CD4-positive, alpha-beta T cell (primary cell): ENCODE measurements at places on chromosomes 3 and 15.

GRCh38 chr3:184578822-184579221, 17.2 kb downstream of the EPHB3 start:
- no peak for DNase-seq

GRCh38 chr3:139848660-139849059, 86.3 kb upstream of the CLSTN2 start:
- no peak for DNase-seq

DNA sequence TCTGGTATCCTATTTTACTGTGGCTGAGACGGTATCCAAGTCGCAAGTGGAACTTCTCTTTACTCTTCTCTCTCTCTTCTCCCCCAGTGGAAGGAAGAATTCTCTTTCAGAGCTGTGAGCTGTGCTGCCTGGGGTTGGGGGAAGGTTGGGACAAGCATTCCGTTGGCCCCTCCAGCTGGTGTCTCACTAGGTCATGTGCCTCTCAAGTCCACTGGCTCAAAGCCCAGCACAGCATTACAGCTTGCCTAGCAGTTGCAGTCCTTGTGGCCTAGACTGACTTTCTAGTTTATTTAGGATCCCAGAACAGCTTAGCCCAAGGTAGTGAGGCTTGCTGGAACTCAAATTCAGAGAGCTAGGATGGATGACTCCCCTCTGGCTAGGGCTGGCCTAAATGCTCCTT, 76.1 kb upstream of the SPATA16 start:
- DNase-seq, result no peak

GRCh38 chr15:66388576-66388975, 1.9 kb downstream of the MAP2K1 start:
- no peak for DNase-seq

DNA sequence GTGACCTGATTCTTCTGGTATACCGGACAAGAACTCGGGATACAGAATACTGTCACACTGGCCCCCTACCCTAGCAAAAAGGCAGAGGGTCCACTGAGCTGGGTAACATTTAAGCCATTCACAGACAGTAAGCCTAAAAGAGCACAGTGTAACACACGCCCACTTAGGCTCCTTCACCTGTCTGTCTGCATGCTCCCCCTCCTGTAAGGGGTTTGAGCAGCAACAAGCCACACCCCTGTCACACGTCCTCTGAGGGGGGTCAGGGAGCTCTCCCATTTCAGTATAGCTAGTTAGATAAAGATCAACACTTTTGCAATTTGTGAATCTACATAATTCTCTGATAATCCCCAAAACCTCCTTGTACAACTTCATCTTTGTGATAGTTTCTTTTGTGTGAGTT, 586.3 kb upstream of the LMCD1 start:
- DNase-seq, result no peak

DNA sequence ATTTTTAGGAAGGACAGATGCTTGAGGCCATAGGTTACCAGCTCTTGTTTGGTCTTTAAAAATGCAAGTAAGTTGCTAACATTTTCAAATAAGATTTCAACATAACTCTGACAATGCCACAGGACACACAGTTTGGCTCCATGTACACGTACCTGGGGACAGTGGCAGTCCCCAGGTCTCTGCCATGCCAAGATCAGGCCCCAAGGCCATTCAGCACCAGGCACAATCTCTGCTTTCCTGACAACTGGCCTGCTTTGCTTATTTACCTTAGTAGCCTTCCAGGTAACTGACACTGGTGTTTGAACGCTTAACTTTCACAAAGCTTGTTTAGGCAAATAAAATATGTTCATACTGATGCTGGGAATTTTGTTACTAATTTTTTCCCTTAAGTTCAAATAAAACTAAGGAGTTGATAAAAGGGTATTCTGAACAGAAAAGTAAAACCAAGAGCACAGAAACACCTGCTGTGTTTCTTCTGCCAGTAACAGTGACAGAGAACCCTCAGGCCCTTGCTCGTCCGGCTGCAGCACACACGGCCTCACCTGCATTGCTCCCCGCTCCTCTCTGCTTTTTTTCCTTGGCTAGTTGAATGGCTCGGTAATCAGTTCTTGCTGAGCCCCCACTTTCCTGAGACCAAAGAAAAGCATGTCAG, 16.5 kb downstream of the ZXDC start:
- no peak for DNase-seq

GRCh38 chr15:56293495-56294292, 50.0 kb upstream of the RFX7 start:
- no peak for DNase-seq

- no peak for DNase-seq
These were observed 200.2 kb upstream of the LINGO1 start for GRCh38 chr15:77832874-77833273.

GRCh38 chr15:67090297-67091070, 25.1 kb downstream of the SMAD3 start:
- peak; percentile 1 for DNase-seq

- DNase-seq, result no peak
These were observed 353.0 kb downstream of the MAGI1 start for GRCh38 chr3:65685621-65686235.

- no peak for DNase-seq
These were observed 3.7 kb downstream of the MDFIC2 start for GRCh38 chr3:70308760-70309159.

DNA sequence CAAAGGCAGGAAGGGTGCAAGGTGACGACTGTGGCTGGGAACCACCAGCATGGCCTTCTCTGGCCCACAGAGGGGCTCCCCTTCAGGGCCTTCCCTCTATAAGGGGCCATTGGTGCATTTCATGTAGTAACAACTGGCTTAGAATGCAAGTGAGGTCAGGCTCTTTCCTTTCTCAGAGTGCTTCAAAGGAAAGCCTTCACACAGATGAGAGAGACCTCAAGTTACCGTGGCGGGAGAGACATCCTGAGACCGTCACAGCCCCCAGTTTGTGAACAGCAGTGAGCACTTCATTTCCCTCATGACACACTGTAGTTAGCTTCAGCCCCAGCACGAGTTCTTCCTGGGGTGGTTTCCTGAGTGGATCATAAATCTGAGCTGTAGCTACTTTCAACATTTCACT, 96.6 kb upstream of the LIMD1 start:
- DNase-seq, result peak; percentile 62

DNA sequence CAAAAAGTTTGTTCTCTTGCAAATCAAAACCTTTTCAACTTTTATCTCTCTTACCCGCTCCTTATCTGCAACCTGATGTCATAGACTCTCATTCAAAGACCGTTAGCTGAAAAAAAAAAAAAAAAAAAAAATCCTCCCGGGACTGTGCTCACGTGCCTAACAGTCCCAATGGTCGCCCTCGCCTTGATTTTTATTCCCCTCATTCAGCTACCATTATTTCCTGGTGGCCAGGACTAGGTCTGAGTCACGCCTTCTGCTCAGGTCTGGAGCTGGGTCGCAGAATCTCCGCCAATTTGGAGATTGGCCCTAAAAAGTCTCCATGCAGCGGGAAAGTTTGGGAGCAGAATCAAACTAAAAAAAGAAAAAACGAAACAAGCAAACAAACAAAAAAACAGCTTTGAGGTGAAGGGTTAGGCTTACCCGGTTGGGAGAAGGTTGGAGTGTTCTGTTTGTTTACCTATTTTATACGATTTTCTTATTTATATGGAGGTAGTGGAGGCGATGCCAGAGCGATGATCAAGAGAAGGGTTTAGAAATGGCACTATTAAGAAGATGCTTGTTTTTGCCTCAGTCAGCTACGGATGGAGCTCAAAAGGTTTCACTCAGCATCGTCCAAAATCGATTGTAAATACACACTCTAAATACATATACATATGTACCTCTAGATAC, 51.1 kb downstream of the ZIC4 start:
- DNase-seq, result no peak

DNA sequence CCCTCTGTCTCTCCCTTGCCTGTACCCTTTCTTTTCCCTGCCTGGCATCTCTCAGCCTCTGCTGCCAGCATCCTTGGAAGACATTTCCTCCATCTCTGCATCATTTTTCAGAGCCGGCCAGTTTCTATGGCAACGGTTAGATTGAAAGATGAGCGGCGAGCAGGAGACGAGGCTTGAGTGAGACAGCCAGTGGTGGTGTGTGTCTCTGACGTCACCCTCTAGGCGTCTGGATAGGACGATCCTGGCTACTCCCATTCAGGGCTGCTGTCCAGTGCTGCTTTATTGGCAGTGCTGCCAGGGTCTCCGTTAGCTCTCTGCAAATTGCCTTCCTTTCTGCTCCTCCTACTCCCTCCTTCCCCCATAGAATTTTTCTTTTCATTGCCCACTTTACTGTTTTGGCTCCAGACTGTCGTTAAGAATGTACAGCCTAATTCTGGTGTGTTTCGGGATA, 57.9 kb downstream of the TRAK1 start:
- no peak for DNase-seq

DNA sequence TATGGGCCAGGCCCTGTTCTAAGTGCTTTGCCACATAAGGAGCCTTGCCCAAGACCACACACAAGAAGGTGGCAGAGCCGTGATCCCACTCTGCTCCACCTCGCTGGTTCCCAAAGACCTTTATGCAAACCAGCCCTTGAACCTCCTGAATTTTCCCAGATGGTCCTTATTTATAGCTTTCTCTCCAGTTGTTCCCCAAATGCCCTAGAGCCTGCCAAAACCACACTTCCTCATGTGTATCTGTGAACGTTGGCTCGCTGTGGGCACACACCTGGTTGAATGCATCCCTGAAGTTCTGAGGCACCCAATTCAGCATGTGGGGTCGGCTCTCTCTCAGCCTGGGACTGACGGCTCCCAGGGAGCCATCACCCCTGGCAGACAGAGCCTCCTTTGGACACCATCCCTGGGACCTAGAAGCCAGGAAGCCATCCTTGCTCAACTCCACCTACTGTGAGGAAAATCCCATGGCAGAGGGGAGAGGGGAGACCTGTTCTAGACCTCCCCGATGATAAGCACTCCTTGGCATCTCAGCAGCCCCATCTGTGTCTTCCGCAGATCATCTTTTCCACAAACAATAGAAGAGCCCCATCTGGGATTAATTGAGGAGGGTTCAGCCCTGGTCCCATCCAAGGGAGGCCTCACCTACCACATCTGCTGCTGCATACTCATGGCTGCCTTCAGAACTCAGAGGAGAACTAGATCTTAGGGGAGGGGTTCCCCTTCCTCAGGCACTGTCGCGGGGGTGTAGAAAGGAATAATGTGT, 42.3 kb upstream of the LIMD1 start:
- no peak for DNase-seq

- no peak for DNase-seq
These were observed 195.2 kb downstream of the EFHB start for GRCh38 chr3:19738846-19739245.

DNA sequence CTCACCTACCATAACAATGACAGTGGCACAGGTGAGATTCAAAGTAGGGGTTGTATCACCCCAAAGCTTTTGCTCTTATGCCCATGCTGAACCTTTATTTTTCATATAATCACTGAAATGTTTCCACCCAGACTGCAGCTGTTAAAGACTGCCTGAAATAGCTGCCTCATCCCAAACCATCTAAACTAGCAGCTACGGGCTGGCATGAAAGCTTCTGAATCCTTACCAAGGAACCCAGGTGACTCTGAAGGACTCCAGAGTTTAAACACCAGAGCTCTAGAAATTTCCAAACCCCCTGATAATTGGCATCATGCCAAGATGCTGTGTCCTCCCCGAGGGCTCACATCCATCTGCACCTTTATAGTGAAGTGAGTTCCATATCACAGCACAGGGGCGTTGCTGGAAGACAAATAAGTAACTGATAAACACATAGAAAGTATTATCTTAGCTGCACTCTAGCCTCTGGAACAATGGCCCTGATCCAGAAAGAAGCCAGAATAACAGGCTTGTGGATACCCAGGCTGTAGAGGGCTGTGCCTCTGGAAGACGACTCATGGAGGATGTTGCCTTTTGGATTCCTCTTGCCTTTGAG, 238.9 kb downstream of the CADPS start:
- DNase-seq, result no peak

DNA sequence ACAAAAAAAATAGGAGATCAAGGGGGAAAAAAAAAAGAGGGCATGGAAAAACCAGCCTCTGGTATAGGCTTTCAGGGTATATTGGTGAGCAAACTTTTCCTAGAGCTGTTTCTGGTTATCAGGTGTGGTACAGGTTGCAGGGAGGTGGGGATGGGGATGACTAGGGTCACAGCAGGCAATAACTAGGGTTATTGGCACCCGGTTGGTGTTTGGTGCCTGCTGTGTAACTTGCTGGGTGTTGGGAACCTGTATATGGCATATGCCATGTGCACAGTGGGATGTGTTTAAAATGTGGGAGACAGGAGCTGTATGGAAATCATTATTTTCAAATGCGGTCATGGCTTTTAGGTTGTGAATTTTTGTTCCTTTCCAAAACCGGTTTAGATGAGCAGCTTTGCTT, 119.2 kb downstream of the PTPRG start:
- no peak for DNase-seq

- no peak for DNase-seq
These were observed 569.3 kb downstream of the MECOM start for GRCh38 chr3:169094204-169094603.

- no peak for DNase-seq
These were observed 579 bp upstream of the UBE3A start for GRCh38 chr15:25439369-25439836.
